RPMI8226 (cell line): ENCODE measurements at places on chromosomes 12 and 14.

DNA sequence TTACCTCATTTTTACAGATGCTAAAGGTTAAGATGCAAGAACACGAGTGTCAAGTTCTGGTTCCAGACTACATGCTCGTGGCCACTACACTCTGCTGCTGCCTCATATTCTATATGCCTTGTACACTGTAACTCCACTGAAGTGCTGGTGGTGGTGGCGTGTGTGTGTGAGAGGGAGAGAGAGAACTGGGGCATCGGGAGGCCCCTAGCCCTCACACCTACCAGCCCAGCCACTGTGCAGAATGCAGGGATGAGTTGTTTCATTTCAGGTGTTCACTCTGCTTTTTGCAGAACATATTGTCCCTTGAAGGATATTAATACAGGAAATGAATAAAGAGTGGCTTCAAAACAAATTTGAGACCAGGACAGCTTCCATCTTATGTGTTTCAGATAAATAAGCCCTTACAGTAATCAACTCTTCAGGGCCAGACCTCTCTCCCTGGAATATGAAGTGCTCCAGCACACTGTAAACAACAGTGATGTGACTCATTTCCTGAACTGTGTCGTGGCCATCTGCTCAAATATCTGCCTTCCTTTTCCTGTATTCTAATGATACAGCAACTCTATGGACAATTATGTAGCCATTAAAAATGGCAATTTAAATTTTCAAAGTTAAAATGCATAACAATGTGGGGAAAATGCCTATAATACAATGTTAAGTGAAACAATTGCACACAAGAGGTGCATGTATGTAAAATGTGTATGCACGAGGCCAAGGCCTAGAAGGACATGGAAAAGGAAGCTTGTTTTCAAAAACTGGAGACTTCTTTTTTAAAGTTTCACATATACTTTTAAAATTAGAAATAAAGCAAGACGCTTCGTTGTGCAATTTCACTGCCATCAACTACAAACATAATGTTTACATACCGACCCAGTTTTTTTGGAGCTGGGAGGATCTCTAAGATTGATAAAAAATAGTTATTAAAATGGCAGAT, 215.4 kb downstream of the PELI2 start:
- peak; percentile 25 for DNase-seq

DNA sequence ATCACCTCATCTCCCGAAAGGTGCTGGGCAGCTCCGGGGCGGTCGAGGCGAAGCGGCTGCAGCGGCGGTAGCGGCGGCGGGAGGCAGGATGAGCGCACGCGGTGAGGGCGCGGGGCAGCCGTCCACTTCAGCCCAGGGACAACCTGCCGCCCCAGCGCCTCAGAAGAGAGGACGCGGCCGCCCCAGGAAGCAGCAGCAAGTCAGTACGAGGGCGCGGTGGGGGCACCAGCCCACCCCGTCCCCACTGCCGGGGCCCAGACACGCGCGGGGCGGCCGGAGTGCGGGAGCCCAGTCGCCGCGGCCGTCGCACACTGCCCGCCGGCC, 862 bp downstream of the HMGA2 start:
- no peak for DNase-seq

GRCh38 chr12:17588968-17589367, 501.0 kb downstream of the RERGL start:
- DNase-seq = peak; percentile 15

DNA sequence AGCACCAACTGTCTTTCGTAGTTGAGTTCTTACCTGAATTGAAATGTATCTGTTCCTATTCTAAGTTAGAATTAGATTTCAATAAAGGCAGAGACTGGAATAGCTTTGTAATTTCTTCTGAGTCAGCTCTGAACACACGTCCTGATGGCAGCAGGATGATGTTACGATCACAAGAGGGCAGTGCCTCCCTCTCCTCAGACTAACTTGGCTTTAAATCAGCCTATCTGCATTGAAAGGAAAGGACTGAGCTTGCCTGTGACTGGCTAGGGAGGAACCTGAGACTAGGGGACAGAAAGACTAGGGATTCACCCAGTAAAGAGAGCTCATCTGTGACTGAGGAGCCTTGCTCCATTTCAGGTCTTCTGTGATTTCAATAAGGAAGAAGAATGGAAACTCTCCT, 323.7 kb upstream of the OR4E1 start:
- DNase-seq = peak; percentile 7

DNA sequence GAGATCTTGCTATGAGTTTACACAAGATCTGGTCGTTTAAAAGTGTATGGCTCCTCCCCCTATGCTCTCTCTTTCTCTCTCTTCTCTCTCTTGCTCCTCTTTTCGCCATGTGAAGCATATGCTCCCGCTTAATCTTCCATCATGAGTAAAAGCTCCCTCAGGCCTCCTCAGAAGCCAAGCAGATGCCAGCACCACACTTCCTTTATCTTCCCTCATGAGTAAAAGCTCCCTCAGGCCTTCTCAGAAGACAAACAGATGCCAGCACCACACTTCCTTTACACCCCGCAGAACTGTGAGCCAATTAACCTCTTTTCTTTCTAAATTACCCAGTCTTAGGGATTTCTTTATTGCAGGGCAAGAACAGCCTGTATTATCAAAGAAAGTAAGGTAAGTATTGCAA, 152.4 kb downstream of the SEC23A start:
- DNase-seq = no peak

GRCh38 chr12:68768431-68768939, 22.5 kb downstream of the SLC35E3 start:
- no peak for DNase-seq

GRCh38 chr14:105315941-105316576, 1.5 kb downstream of the PACS2 start:
- DNase-seq = no peak

DNA sequence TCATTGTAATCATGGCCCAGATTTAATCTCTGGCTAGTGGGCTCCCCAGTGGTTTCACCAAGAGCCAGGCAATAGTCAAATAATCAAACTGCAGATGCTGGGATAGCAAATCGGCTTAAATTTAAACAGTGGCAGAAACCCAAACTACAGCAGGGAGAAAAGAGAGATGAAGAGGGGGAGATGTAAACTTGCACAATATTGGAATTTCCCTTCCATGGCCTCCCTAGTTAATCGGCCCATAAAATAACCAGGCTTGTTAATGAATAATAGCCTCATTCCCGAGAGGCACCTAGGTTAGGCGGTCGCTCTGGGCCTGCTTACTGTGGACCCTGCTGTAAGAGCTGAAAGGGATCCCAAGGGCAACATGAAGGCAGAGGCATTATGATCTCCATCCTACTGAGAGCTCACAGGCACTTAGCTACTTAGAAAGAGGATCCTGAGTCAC, 116.2 kb downstream of the NUAK1 start:
- no peak for DNase-seq

GRCh38 chr12:131867891-131868675, 26.3 kb upstream of the ULK1 start:
- DNase-seq = no peak

DNA sequence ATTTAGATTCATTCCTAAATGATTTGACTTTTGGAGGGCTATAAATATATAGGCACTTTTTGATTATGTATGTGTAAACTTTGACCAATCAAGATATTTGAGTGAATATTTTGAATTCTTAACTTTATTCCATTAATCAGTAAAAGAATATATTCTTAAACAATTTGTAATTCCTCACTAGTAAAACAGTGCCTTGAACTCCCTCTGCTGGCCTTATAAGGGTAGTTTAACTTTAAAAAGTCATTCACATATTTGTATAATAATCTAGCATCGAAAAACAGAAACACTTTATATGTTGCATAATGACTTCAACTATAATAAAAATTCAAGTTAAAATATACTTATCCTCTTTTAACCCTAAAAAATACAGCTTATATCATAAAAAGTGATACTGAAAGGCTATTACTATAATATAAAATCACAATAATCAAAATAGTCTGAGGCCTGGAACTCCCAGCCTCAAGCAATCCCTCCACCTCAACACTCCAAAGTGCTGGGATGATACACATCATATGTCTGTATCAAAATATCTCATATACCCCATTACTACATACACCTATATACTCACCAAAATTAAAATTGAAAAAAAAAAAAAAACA, 31.2 kb downstream of the CCDC59 start:
- peak; percentile 38 for DNase-seq

DNA sequence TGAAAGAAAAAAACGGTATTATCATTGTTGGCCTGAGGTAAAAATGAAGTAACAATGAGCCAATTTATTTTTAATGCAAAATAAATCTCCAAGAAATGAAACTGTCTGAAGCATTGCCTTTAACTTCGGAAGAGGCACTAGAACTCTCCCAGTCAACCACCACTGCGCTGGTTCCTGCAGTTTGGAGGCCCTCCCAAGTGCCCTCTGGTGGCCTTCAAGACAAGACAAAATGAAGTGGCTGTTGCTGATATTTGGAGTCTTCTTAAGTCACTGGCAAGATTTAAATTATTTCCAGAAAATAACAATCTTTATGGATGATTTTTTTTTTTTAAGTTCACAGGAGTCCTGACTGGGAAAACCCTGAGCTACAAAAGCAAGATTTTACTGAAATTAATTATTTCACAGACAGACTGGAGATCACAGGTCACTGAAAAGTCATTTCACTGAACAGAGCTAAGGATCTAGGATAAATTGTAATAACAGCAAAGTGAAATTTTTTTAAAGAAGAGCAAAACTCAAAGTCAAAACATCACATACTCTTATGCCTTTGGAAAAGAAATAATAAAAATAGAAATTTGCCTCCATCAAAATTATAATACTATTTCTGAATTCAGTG, 58.2 kb downstream of the DICER1 start:
- DNase-seq = peak; percentile 15

DNA sequence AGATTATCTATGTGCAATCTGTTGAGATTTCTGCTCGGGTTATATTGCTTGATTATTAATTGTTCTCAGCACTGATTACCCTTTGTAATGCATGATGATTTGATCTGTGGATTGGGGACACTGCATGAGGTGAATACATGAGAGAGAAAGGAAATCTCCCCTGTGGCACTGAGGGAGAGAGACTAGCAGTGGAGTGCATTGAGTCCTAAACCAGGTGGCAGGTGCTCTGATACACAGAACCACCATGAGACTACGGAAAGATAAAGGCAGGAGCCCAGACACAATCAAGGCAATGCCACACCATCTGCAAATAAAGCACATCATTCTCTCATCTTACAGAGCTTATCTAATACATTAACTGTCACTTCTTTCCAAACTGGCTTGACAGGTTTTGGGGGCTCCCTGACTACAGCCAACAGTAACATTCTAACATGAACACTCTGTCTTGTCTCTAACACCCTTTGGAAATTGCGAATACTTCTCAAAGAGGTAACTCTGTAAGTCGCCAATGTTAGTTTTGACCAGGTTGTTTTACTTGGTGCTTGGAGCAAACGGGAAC, 37.6 kb upstream of the TSPAN8 start:
- no peak for DNase-seq

DNA sequence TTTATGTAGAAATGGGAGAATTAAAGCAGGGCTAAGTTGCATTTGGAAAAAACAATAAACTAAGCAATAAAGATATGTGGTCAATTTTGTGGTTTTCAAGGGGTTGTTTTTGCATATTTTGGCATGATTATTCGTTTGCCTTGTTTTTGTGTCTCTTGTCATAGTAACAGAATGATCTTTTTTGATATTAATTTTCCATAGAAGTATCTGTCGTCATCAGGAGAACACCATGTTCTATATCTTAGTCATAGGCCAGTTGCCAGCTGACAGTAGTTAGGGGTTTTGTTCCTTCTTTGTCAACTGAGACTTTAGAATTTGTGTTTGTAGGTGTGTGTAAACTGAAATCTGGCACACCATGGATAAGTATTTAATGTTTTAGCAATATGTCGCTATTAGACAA, 1354.8 kb downstream of the LRFN5 start:
- DNase-seq = no peak

DNA sequence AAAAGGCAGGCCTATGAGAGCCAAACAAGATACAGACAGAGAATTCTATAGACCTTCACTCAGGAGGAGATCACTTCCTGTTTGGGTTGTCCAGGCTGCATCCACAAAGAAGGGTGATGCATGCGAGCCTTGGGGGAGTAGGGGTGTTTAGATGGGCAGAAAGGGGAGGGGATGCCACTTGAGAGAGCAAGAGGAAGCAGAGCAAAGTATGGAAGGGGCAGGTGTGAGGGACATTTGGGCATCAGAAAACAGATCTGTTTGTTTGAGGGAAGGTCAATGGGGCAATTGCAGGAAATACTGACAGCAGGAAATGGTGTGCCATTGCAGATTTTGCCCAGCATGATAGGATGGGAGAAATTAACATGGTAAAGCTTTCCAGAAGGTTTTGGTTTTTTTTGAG, 146.4 kb upstream of the FOXN3 start:
- DNase-seq = no peak

- no peak for DNase-seq
Observed at GRCh38 chr12:71727958-71728357, 26.7 kb upstream of the RAB21 start.

DNA sequence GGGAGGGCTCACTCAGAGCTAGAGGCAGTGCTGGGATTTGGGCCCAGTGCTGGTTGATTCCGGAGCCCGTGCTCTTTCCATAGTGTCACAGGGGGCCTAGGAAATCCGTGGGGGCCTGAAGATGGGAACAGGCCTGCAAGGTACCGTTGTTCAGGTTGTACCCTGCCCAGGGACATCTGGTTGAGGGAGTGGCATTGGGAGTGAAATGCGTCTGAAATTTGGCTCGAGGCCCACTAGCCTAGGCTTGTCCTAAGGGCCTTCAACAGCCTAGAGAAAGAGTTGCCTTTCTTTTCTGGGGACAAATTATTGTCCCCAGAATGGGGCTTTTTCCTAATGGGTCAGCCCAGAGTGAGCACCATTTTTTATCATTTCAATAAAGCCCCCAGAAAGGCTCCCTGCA, 26.4 kb upstream of the FAM222A start:
- no peak for DNase-seq

DNA sequence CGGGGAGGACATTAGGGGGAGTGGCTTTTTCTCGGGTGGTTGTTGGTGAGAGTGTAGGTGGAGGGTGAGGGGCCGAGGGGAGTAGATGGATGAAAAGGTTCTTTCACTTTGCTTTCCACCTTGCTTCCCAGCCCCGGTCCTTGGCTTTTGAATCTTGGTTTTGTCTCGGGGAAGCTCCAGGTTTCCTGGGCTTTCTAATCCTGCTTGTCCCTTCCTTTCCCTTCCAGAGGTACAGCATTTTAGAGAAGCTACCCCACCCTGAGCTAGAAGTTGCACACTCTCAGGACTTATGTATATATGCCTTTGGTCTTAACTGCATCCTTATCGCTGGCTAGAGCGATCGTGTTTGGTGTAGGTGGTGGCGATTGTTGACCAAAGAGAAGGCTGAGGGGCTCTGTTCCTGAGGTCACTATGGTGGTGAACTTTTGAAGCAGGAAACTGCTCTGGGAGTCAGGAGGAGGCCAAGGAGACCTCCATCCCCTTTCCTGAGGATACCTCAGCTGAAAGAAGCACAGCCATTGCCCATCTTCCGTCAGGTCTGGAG, 862 bp downstream of the PIP4K2C start:
- no peak for DNase-seq

GRCh38 chr12:77521508-77522115, 309.1 kb upstream of the NAV3 start:
- no peak for DNase-seq

- DNase-seq = no peak
Observed at GRCh38 chr14:48857366-48857765, 728.8 kb downstream of the RPS29 start.
